Stimulated activated CD4-positive, alpha-beta T cell treated with anti-CD3 and anti-CD28 coated beads, Interleukin-1b, Interleukin-23, amount 100 ng/mL, for 1 hour (primary cell): ENCODE measurements at places on chromosomes 2 and 18.

DNA sequence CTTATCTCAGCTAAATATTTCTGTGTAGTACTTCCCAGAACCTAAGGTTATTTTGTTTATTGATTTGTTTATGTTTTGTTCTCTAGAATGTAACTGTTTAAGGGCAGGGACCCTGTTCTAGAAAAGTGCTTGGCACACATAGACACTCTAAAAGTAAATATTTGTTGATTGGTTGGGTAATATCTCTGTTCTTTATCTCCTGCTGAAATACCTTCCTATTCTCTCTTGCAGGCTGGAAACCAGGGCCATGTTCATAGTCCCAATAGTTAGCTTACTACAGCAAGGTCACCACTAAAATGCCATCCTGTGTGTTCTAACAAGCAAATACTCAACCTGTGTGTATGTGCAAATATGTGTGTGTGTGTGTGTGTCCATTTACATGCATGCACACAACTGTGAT is 375.6 kb upstream of the MEIS1 start:
- DNase-seq: no peak

DNA sequence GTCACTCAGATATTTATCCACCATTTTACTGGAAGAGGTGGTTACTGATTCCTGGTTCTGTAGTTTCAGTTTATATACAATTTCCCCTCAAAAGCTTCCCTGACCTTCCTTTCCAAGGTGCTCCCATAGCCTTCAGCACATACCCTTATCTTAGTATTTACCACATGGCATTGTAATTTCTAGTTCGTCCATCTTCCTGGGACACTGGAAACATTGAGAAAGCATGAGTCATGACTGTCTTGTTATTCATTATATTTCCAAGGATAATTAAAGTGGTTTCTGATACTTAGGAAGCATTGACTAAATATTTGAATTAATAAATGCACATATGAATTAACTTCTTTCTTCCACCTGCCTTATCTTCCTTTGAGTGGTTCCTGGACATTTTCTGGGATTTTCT is 203.8 kb downstream of the ETAA1 start:
- DNase-seq: no peak

GRCh38 chr2:162242586-162243280 is 512 bp downstream of the FAP start:
- no peak for DNase-seq

- no peak for DNase-seq
Measured at GRCh38 chr2:114127372-114127771, 237.5 kb downstream of the ACTR3 start.

DNA sequence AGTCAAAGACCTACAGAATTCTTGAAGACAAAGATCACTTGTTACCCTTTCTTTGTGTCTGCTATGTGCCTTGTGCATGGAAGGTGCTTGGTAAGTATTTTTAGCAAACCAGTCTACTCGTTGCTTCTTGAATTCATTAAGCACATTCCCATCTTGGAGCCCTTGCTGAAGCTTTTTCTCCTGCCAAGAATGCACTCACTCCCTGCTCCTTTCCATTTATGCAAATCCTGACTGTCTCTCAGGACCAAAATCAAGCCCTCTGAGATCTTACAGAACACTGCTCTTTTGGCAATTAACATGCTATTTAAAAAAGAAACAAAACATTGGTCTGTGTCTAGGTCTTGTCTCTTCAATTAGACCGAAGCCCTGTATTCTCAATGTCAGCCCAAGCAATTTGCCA is 75.8 kb downstream of the CLHC1 start:
- DNase-seq: no peak

GRCh38 chr2:171763602-171764001 is 76.3 kb downstream of the DYNC1I2 start:
- no peak for DNase-seq

GRCh38 chr2:7609974-7610373 is 692.8 kb downstream of the RNF144A start:
- no peak for DNase-seq

DNA sequence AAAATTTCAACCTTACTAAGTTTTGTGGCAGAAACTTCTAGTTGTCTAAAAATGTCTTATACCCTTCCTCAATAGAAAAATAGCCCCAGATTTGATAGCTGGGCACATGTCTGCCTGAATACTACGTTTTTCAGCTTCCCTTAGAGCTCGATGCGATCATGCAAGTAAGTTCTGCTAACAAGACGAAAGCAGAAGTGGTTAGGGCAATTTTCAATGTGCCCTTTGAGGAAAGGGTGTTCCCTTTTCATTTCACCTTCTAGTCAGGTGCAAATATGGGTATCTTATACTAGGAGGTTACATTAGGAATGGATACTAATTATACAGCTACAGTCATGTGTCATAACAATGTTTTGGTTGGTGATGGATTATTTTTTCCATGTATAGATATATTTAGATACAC is 1572.1 kb upstream of the LRRTM1 start:
- no peak for DNase-seq

DNA sequence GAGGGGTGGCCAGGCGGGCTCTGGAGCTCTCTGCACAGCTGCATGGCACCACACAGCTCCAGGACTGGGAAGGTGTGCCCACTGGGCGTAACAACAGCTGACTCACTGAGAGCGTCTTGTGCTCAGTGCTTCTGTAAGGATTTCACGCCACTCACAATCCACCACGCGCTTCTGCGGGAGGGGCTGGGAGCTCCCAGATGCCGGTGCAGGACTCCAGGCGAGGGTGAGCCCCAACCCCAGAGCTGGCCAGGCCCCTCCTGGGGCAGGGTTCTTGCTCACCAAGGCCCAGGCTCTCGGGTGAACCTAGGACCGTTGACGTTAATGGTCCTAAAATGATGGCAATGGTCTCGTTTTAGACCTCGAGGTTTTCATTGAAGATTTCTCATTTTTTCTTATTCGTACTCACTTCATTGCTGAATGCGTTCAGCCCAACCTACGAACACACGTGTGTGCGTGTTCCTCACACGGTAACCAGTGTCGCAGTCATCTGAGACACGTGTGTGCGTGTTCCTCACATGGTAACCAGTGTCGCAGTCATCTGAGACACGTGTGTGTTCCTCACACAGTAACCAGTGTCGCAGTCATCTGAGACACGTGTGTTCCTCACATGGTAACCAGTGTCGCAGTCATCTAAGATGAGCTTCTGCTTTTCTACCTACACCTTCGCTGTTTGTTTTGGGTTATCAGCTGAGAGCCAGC is 38.4 kb upstream of the ZNF236 start:
- DNase-seq: no peak

GRCh38 chr2:43491065-43491639 is 104.7 kb downstream of the THADA start:
- DNase-seq: no peak

DNA sequence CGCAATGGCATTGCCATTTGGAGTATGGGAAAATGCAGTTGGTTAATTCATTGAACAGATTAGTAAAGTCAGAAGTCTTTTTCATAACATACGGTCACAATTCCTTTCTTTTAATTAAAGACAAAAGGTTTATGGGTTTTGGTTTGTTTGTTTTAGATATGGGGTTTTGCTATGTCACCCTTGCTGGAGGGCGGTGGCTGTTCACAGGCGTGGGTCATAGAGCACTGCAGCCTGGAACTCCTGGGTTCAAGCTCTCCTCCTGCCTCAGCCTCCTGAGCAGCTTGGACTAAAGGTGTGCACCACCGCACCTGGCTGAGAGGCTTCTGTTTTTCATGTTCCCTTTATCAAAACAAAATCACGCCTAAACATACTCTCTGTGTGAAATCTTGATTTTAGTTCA is 18.7 kb upstream of the ELAC1 start:
- DNase-seq: no peak

- no peak for DNase-seq
Measured at GRCh38 chr2:46416739-46417403, 62.5 kb upstream of the TMEM247 start.
